ENCODE measurements at places on chromosomes 2 and 18.
A peak's percentile ranks its signal among the peaks of the same experiment; 100 is the strongest.

DNA sequence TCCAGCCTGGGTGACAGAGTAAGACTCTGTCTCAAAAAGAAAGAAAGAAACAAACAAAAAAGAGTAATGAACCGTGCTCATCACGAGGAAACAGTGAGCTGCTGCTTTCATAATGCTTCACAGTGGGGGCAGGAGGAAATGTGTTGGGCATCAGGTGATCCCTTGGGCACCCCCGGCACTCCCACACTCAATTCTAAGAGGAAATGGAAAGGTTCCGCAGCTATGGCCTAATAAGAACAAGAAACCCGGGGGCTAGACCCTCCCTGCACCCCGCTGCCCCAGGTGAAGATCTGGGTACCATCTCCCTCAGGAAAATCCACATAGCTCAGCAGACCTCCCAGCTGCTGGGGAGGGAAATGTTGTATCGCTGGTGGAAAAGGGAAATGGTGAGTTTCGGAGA lies 118.9 kb downstream of the LPIN1 start:
- no peak for DNase-seq

GRCh38 chr2:241087420-241088268 lies 14.4 kb downstream of the MTERF4 start:
- no peak for DNase-seq

DNA sequence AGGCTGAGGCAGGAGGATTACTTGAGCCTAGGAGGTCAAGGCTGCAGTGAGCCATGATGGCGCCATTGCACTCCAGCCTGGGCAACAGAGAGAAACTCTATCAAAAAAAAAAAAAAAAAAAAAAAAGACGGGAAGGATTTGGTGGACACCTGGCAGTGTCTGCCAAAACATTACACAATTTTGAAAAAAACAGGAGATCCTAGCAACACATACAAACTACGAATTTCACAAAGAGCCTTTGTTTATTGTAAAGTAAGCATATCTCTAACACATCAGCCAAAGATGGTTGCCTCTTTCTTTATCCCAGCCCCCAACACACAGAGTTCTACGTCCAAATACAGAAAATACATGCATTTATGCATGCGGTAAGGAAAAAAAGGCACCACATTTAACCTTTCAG lies 7.6 kb downstream of the GPR45 start:
- no peak for DNase-seq

DNA sequence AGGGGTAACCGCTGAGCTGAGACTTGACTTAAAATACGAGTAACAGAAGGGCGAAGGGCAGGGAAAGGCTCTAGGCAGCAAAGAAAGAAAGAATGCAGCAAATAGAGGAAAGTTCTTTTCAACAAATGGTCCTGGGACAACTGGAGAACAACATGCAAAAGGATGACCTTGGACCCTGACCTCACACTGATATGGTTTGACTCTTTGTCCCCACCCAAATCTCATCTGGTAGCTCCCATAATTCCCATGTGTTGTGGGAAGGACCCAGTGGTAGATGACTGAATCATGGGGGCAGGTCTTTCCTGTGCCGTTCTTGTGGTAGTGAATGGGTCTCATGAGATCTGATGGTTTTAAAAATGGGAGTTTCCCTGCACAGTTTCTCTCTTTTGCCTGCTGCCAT lies 33.9 kb downstream of the ST3GAL5 start:
- no peak for DNase-seq

- DNase-seq: no peak
Measured at GRCh38 chr2:126731353-126731752, 75.4 kb downstream of the GYPC start.

GRCh38 chr18:24987303-24988252 lies 364.4 kb downstream of the ZNF521 start:
- DNase-seq: no peak

DNA sequence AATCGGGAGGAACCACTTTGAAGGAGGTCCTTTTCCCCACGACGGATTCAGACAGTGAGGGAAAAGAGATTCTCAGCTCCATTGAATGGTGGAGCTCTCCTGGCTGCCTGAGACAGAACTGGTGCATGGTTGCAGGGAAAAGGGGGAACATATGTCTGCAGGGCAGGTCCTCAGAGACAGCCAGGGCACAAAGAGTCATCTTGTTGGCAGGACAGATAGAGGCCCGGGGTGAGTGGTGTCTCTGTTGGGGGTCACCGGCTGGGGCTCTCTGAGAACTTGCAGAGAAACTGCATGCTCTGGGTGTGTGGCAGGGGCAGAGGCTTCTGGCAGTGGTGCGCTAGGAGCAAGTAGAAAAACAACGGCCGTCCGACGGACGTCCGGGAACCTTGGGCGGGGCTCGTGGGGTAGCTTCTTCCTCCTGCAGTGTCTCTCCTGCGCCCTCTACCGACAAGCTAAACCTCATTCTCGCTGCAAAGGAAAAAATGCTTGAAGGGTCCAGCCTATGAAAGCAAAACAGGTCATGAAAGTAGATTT lies 94.3 kb downstream of the CDCA7 start:
- DNase-seq: peak; percentile 66

DNA sequence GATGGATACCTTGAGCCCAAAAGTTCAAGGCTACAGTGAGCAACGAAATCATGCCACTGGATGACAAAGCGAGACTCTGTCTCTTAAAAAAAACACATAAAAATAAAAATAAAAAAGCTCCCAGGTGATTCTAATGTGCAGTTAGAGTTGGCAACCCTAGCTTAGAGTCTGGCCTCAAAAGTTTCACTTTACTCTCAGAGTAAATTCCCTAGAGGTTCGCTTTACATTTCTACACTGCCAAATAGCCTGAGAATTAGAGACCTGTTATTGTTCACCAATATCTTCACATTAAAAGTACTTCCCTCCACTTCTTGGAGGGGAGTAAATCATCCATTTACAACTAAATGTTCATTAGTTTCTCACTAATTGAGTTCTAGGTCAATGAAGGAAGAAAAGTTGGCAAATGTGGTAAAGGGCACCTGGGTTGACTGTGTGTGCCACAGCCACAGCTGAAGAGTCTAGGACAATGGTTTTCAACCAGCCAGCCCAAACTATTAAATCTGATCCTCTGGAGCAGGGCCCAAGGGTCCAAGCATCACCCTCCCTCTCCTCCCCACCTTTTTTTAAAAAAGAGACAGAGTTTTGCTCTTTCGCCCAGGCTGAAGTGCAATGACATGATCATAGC lies 15.2 kb upstream of the TMEM37 start:
- DNase-seq: no peak

- no peak for DNase-seq
Measured at GRCh38 chr2:201664334-201664733, 21.0 kb upstream of the TMEM237 start.

- no peak for DNase-seq
Measured at GRCh38 chr18:79903071-79903635, 48.3 kb downstream of the SLC66A2 start.

DNA sequence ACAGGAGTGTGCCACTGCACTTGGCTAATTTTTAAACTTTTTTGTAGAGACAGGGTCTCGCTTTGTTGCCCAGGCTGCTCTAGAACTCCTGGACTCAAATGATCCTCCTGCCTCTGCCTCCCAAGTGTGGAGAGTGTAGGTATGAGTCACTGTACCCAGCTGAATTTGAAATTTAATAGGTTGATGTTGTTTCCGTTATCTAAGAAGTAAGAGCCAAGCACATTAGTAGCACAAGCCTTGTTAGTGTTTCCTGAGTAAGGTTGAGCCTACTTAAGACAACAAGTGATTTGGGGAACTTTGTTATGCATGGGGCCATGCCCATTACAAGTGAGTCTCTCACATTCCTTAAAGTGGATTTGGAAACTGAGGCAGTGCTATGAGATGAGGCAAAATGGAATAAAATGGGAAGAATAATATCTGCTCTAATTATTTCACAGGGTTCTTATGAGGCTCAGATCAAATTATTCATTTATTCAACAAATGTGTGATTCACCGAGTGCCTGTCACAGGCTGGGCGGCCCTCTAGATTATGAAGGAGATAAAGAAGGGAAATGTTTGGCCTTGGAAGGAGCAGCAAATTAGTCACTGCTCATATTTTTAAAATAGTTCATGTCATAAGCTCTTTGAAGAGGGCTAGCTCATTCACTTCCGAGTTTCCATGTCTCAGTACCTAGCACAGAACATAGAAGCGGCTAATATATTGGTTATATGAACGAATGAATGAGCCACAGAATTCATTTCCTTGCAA lies 217.2 kb downstream of the LDLRAD4 start:
- DNase-seq: peak; percentile 68

DNA sequence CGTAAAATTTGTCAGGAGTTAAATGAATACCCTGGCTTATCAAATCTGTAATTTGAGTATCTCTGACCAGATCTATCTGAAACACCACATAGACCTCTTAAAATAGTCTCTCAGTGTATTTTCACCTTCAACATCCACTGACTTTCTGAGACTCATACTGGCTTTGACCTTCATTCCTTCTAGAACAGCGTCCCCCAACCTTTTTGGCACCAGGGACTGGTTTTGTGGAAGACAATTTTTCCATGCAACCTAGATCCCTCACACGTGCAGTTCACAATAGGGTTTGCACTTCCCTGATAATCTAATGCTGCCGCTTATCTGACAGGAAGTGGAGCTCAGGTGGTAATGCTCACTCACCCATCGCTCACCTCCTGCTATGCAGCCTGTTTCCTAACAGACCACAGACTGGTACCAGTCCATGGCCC lies 3.2 kb downstream of the NBAS start:
- no peak for DNase-seq

DNA sequence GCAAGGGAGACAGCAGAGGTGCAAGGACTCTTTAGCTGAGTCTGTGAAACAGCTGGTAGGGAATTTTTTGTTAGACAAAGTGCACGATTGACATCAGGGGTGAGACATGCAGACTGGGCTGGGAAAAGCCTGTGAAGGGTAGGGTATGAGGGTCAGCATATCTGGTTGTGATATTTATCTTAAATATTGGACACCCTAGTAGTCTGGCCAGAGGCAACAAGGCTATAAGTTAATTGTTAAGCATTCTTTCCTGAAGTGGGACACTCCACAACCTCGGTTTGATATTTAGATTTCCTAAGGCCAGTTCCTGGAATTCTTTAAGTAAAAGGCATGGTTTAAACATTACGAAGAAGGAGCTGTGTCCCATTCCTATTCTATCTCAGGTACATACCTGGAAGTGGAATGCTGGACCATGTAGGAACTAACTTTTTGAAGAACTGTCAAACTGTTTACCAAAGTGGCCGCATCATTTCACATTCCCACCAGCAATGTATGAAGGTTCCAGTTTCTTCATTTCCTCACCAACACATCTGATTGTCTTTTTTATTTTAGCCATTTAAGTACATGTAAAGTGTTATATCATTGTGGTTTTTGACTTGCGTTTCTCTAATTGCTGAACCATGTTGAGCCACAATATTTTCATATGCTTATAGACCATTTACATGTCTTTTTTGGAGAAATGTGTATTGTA lies 22.5 kb downstream of the EHBP1 start:
- no peak for DNase-seq

DNA sequence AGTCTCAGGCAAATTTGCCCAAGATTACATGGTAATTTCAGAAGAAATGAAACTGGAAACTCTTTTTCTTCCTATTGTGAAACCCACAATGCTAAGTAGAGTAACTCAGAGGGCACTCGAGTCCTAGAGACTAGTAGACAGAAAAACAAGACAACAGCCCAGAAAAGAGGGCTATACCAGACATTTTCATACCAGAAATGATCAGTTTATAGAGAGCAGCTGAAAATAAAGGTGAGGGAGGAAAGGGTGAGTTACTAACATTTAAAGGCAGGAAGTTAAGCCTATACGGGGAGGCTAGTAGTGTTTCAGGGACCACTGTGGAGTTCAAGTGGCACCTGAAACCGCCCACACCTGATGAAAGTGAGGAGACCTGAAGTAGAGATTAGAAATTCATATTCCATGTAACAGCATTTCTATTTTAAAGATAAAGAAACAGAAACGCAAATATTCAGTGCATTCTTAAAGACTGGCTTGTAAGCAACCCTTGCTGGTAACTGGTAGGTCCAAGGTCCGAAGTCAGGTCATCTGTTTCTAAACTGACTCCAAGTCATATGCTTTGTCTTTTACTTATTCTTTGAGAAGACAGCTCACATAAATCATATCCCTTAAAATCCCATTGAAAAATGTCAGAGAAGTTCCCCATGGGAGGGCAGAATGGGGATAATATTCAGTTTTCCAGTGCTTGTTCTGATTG lies 145.1 kb upstream of the ITGB6 start:
- DNase-seq: no peak

DNA sequence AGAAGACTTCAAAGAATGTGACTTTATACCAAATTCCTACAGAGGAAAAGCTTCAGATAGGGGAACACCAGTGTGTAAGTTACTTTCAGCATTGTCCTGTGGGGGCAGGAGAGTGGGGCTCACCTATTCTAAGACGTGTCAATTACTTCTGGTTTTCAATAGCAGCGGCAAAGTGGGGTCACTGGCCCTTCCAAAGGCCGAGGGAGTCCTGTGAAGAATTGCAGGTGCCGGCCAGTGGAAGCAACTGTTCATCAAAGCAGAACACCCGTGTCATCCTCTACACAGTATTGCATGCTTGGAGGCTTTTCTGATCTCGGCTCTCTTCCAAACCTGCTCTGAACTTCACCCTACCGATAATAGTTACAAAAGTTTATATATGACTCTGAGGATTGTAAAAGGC lies 1176.5 kb upstream of the TMEFF2 start:
- no peak for DNase-seq

- DNase-seq: no peak
Measured at GRCh38 chr18:12647773-12648172, 10.1 kb downstream of the SPIRE1 start.
